ENCODE measurements at places on chromosomes 12 and 14.

GRCh38 chr12:56315622-56316473 is at the start of gene CNPY2:
Gene CNPY2 (minus strand): TSS chr12:56315988. CDS start chr12:56315217, 771 bp downstream.
- DNase-seq, result peak; percentile 97

DNA sequence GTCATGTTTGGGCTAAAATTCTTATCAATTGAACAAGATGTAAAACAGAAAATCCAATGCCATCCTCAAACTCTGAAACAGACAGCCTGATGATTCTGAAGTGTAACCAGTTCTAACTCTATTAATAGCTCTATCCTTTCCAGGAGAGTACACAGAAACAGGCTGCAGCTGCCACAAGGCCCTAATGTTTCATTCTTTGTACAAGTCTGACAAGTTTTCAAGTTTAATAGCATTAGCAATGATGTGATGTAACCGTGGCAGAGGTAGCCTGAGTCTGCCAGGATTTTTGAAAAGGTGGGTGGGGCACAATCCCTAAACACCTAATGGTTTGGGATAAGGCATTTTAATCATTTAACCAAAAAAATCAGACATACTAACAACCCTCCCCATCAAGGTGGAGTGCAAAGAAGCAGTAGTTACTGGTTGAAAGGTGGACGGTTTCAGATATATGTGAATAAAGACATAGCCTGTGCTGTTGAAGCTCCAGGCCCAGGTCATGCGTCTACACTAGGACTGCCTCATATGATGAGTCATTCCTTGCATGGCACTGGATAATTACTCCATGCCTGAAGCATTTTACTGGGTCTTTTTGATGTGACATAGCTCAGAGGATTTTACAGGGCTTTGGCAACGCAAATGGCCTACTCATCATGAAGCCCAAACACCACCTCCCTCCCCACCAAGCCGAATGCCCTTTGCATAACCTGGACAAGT is 145.1 kb upstream of the GRIP1 start:
- DNase-seq, result no peak

- no peak for DNase-seq
Measured at GRCh38 chr14:50657753-50658152, 10.4 kb downstream of the SAV1 start.

GRCh38 chr12:80422550-80422949 is 21.5 kb upstream of the PTPRQ start:
- no peak for DNase-seq

- peak; percentile 35 for DNase-seq
Measured at GRCh38 chr14:101225157-101226152, 321.9 kb upstream of the RTL1 start.

DNA sequence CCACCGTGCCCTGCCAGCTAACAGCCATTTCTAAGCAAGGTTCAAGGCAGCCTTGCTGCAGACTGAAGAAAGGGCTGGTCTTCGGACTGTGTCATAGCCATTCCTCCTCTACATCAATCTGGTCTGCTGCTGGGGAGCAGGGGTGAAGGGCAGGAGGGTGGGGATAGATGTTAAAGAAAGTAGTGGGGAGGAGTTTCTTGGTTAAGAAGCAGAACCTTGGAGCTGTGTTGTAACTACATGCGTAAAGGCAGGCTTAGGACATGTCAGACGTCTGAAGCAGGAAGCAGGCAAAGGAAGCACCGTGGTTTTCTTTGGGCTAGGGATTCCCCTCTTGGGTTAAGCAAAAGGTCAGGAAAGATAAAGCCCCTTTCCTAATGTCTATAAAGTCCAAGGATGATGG is 18.1 kb upstream of the NEK9 start:
- DNase-seq, result no peak

DNA sequence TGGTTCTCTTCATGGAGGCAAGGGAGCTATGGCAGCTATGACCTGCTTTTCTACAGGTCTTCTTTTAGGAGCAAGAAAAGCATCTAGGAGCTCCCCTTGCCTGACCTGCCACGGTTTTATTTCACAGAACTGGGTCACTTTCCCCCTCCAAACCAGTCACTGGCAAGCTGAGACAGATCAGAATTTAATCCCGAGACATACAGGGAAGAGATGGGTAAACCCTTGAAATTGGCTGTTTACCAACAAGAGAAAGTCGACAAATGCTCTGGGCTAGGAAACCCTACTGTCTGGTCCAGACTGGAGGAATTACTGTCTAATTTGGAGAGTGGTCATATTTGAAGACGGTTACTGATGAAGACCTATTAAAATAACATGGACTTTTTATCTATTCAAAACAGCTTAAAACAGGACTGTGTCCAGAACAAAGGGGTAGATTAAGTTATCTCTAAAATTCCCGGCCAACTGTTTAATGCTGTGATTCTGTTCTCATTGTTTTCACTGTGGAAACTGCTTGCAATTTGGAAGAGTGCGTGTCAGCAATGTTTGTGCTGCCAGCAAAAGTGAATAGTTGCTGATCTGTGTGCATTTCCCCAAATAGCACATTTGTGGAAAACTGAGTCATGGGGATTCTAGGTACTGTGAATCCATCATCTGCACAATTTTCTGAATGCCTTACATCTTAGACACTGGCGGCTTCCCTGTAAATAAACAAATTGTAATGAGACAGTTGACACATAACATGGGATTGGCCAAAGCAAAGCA is 73.4 kb upstream of the EEA1 start:
- peak; percentile 17 for DNase-seq

DNA sequence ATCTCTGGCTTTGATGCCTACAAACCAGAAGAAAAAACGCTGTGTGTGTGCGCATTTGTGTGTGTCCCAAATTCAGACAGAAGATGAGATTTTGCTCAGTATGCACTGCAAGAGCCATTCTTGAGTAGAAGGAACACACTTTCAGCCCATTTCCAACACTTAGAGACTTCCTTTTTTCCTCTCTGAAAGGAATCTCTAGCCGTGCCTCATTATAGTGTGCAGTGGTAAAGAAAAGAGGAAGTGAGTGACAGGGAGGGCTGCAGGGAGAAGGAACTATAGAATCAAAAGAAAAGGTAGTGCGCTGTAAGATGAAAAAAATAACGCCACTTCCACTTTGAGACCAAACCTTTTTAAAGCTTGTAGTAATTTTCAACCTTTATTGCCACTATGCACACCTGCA is 1400.9 kb upstream of the FLRT2 start:
- DNase-seq, result no peak

- DNase-seq, result no peak
Measured at GRCh38 chr12:1582709-1583050, 11.7 kb downstream of the FBXL14 start.

- DNase-seq, result no peak
Measured at GRCh38 chr12:25056486-25057130, 107.7 kb upstream of the BCAT1 start.

DNA sequence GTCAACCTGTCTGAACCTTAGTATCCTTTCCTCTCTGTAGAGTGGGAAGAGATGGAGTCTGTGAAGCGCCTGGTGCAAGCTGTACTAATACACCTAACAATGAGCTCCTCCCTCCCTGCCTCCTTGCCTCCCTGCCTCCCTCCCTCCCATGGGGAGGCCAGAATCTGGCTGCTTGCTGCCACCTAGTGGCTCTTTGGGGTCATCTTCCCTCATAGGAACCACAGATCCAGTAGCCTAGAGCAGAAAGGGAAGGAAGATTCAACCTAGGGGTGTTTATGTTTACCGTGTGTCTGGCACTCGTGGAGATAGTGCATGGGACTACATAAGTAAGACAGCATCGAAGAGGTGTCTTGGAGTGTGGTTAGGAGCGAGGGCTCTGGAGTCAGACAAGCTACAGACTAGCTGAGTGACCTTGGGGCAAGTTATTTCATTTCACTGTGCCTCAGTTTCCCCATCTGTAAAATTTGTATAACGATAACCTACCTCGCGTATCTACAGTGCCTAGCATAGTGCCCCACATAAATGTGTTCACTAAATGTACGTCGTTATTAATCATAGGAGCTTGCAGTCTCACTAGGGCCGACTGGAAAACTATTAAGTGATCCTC is 35.5 kb upstream of the TSPAN9 start:
- peak; percentile 80 for DNase-seq

GRCh38 chr12:21221778-21222177 is 90.8 kb downstream of the SLCO1B1 start:
- DNase-seq, result no peak

GRCh38 chr12:26271889-26272492 is 76.6 kb downstream of the SSPN start:
- DNase-seq, result peak; percentile 76

- no peak for DNase-seq
Measured at GRCh38 chr12:79547735-79548609, 142.8 kb downstream of the PAWR start.

DNA sequence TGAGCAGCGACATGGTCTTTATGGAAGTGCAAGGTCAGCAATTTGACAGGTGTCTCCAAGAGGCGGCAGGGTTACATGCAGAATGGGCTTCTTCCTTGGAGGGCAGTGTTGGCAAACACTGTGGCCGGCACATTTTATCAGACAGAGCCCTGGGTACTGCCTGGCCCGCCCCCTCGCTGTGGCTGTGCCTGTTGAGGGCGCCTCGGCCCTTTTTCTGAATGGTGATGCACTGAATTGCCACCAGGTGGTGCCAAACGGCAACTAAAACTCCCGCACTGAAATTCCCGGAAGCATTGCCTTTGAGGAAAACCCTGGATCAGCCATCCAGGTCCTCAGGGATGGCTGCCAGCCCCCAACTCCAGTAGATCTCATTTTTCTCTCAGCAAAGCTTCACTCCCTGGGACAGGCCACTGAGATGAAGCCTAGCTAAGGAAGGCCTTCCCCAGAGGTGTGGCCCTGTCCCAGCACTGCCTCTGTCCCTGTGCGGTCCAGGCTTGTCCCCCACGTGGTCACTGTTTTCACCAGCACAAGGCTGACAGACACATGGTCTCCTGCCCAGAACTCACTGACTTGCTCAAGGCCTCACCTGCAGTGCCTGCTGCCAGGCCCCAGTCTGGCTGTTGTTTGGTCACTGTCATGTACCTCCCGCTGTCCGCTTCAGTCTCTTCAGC is 73.6 kb downstream of the TESC start:
- peak; percentile 67 for DNase-seq

DNA sequence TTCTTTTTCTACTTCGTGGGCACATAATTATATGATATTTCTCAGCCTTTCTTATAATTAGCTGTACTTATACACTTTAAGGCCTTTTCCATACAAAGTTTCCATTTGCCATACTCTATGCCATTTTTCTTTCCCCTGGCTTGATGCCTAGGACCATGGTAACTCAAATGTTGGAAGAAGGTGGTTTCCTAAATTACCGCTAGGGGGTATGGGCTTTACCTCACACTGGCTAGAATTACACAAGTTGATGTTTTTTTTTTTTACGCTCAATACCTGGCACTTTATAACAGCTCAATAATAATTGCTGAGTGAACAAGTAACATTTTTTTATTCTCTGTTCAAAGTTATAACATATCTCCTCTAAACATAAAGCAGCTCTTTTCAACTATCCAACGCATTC is 306.8 kb upstream of the LRFN5 start:
- no peak for DNase-seq

DNA sequence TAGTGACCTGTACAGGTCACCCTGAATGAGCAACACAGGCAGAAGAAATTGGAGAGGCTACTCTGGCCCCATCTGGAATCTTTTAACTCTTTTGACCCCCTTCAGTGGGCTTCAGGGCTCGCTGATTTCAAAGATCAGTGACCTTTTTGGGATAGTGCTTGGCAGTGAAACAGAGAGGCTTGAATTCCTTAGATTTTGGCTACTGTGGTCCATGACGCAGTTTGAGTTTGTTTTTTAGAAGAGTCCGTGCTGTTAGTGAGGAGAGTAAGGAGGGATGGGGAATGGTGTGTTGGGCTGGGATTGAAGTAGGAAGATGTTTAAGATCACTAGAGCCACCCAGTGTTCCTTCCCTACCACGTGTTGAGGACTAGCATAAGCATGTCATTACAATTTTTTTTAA is 16.5 kb downstream of the TMEM30B start:
- no peak for DNase-seq

DNA sequence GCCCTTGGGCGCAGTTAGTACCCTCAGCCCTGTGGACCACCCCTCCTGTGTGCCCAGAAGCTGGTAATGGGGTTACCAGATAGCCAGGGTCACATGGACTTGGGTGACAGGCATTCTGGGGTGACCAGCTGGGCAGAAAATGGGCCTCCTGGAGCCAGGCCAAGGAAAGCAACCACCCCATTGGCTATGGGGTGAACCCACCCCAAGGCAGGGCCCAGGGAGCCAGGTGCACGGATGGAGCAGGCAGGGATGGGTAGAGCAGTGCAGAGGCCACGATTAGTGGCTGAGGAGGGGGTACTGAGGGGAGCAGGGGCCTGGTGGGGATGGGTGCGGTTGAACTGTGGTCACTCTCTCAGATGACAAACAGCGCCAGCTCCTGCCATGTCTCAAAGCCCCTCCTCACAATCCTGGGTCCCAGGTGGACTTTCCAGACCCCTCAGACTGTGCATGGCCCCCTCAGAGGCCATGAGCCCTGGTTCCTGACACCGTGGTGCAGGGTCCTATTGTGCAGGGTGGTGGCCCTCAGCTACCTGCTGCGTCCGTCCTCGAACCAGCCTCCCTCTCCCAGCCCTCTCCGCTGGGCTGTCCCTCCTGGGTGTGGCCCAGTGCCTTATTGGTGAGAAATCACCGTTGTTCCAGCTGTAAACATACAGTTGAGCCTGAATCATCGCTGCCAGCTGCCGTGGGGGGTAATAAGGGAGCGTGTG is 23.4 kb upstream of the BEGAIN start:
- no peak for DNase-seq

DNA sequence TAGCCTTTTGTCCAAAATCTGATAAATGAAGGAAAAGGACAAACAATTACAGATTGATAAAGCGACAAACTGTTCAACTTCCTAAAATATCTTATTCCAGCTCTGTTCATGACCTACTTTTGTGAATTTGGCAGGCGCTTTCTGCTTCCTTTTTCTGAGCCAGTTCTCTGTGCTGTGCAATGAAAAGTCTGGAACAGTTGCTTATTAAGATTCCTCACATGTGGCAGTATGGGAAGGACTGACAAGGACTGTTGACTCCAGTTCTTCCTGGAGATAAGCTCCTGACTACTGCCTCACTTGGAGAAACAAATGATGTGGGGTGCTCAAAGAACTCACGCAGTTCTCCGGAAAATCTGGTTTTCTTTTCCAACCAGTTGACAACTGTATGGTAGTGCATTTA is 58.3 kb upstream of the ANP32D start:
- no peak for DNase-seq

DNA sequence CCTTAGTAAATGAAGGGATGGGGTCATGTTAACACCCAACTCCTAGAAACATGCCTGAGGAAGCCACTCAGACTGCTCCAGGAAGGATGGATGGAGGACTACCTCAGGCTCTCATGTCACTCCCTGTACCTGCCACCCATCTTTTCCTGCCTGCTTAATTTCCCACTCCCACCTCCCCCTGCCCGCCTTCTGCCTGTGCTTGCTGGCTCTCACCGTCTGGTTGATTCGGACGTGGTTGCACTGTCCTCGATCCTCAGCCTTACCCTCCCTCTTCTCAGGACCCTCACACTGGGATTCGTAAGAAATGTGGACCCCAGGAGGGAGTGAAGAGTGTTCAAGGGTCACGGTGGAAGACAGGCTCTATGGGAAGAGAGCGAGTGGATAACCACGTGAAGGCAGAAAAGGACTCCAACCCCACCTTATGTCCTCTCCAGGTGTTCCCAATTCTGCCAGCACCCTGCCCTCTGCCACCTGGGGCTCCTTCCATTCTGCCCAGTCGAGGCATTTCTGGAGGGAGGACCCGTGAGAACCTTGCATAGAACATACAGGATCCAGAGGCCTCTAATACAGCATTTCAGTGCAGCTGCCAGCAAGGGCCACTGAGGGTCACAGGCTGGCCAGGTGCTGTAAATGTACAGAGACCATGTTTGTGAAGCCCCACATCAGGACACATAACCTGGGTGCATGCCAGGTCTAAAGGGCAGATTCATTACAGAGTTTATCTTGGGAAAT is 12.9 kb downstream of the ITGB7 start:
- no peak for DNase-seq
